ENCODE measurements at places on chromosomes 6 and 20.
A peak's percentile ranks its signal among the peaks of the same experiment; 100 is the strongest.

DNA sequence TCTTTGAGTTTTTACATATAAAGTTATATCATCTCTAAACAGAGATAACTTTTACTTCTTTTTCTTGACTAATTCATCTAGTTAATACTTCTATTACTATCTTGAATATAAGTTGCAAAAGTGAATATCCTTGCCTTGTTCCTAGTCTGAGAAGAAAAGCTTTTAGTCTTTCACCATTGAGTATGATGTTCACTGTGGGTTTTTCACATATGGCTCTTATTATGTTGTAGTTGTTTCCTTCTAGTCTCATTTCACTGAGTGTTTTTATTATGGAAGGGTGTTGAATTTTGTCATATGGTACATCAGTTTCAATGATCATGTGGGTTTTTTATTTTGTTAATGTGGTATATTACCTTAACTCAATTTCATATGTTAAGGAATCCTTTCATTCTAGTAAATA is 488.3 kb downstream of the COL12A1 start:
- DNase-seq = no peak

DNA sequence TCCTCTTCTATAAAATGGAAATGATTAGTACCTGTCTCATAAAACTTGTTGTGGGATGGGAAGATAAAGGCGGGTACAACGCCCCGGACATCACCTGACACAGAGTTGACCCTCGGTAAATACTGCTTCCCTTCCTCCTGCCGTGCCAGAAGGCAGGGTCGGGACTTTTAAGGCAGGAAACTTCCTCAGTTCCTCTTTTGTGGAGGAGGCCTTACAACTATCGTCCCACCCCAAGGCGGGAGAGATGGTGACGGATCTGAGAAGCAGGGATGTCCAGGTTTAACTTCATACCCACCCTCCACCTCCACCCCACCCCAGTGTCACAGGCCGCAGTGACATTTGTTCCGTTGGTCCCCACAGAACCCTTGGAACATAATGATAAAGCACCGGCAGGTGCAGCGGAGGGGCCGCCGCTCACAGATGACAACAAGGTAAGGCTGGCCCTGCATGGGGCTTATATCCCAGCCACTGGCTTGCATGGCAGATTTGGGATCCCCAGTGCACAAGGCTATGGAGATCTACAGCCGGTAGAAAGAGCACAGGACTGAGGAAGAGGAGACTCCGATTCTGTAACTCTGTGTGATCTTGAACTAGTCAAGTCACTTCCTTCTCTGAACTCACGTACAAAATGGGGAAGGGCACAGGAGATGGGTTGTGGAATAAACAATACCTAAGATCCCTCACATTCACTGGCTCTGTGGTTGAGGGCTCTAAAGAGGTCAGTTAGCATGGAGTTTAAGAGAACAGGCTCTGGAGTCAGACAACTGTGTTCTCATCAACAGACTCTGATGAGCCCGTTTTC is 764 bp downstream of the DNTTIP1 start:
- DNase-seq = no peak

GRCh38 chr20:33663161-33664084 is 1.3 kb downstream of the C20orf144 start:
- DNase-seq = peak; percentile 88

- peak; percentile 35 for DNase-seq
Measured at GRCh38 chr6:5813625-5814027, 193.1 kb downstream of the NRN1 start.

Measured in activated CD4-positive, alpha-beta T cell treated with anti-CD3 and anti-CD28 coated beads, Interleukin-2, amount 50 U/mL, for 16 hours (primary cell).